ENCODE measurements at places on chromosomes 11 and 22.
A peak's percentile ranks its signal among the peaks of the same experiment; 100 is the strongest.

DNA sequence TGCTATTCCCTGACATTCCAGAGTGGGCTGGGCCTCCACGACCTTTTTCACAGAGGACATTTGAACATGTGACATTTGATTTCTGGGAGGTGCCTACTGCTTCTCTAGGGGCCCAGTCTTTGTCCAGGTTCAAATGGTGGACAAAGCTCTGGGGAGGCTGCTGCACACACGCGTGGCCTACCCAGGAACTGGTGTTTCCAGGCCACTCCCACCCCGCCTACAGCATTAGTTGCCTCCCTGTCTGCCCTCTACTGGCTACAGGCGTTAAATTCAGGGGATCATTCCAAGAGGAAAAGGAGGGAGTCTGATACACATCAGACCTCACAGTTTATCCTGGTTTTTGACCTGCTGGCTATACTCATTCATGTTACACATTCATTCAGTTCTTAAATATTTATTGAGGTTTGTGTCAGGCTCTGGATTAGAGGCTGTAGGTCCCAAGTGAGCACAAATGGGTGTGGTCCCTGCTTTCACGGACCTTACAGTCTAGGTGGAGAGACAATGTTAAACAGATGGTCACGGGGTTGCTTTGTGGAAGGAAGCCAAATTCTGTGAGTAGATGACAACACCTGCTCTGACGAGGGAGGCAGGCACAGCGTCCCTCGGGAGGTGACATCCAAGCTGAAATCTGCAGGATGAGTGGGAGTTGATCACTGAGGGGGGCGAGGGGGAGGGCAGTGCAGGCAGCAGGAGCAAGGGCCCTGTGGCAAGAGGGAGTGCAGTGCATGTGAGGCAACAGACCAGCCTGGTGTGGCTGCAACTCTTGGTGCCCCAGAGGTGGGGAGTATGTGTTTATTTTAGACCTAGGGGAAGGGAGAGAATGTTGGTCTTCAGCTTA, 11.8 kb downstream of the TUB start:
- peak; percentile 36 for DNase-seq

DNA sequence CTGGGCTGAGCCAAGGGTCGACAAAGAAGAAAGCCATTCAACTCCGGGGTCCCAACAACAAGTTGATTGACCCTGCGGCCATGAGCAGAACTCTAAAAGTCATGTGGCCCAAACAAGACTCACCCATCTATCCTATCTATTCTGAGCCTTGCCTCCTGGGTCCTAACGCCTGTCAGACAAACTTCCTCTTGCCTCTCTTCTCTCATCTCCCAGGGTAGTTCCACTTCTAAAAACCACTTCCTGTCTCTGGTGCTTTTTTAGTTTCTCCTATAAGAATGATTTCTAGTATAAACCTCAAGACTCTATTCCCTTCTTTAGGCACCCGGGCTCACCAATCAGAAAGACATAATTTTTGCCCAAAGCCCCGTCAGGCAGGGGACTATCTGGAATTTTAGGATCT, 530.2 kb downstream of the DLG2 start:
- no peak for DNase-seq

GRCh38 chr11:8652140-8652539, 30.3 kb downstream of the TRIM66 start:
- DNase-seq, result peak; percentile 94

DNA sequence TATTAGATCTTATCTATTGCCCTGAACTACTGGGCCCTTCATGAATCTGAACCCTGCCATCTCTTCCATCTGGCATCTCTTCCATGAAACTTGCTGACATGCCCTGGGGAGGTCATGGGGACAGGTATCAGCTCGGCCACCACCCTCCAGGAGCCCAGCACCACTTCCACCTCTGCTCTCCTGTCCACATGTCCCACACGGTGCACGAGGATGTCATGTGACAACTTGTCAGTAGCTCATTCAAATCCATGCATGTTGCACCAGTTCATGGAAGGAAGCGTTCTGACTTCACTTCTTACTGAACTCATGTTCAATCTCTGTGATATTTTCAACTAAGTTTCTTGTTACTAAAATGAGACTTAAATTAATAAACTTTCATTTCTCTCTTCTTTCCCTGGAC, 16.6 kb downstream of the YPEL1 start:
- DNase-seq, result no peak

GRCh38 chr11:4926608-4927007, 2.5 kb upstream of the OR51G1 start:
- DNase-seq, result no peak

DNA sequence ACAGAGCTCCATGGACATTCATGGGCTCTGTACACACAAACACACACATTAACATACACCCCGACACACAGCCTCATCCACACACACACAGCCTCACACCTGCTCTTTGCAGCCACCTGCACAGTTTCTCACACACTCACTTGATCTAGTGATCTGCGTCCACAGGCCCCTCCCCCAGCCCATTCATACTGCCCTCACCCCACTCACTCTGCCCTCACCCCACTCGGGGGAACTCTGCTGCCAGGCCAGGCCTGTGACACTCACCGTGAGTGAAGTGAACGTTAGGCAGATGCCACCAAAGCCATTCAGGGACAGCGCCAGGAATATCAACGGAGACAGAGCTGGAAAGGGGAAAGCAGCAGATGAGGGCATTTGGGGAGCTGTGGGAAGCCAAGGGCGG, 15.0 kb downstream of the SLC43A1 start:
- no peak for DNase-seq

Measured in fibroblast of skin of left quadriceps (primary cell).